GOT3 (cell line): ENCODE measurements at places on chromosomes 13 and 19.

GRCh38 chr13:39272994-39273393 lies 234.7 kb downstream of the NHLRC3 start:
- DNase-seq = no peak

GRCh38 chr19:53156850-53157249 lies 2.0 kb downstream of the ZNF347 start:
- DNase-seq = no peak

GRCh38 chr13:76600081-76600480 lies 286.1 kb downstream of the KCTD12 start:
- DNase-seq = no peak

- no peak for DNase-seq
Observed at GRCh38 chr19:33039108-33039599, 25.5 kb downstream of the RHPN2 start.

- no peak for DNase-seq
Observed at GRCh38 chr19:4456476-4456842, 1.1 kb downstream of the UBXN6 start.

GRCh38 chr13:29964181-29964845 lies 113.9 kb upstream of the UBL3 start:
- no peak for DNase-seq

DNA sequence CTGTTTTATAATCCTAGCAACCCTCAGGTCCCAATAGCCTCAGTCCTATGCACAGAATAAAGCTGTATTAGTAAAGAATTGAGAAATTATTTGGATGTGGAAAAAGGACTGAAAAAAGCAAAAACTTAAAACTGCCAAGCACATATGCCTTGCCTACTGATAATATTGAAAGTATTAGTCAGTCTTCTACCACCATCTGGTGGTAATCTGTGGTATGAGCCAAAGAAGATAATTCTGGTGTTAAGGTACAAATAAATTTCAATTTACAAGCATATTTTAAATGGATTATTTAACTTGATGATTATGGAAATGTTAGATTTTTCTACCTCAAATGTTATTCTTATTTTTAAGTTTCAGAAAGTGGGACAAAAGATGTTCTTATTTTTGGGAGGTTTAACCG lies 460.3 kb upstream of the KLHL1 start:
- DNase-seq = no peak

DNA sequence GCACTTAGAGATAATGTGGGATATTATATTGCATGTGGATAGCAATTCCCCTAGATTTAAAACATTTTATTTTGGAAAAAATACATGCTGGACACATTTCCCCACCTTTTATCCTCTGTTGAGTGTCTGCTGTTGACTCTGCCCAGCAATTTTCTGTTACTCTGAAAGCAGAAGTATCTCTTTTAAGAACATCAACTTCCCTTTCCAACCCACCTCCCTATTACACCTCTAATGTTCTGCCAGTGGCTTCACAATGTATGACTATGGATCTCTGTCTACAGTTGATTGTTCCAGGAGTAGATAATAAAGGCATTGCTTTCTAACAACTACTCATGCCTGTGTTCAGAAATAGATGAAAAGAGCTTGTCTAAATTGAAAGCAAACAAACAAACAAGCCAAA lies 754.8 kb upstream of the SLITRK6 start:
- no peak for DNase-seq

- no peak for DNase-seq
Observed at GRCh38 chr19:23343434-23344010, 51.7 kb downstream of the ZNF91 start.

- no peak for DNase-seq
Observed at GRCh38 chr19:35268536-35269437, at the start of gene USF2. USF2 (plus strand) TSS chr19:35268962; CDS start chr19:35269102, 140 bp downstream.
